Keratinocyte (primary cell): ENCODE measurements at places on chromosomes 16 and 17. TPM values are rescaled to one million over a fixed set of nuclear protein-coding genes. Genes with fewer than 3 reads are reported as not detected.

The CCL8 gene
- not detected in 3 replicates for polyA plus RNA-seq

DNA sequence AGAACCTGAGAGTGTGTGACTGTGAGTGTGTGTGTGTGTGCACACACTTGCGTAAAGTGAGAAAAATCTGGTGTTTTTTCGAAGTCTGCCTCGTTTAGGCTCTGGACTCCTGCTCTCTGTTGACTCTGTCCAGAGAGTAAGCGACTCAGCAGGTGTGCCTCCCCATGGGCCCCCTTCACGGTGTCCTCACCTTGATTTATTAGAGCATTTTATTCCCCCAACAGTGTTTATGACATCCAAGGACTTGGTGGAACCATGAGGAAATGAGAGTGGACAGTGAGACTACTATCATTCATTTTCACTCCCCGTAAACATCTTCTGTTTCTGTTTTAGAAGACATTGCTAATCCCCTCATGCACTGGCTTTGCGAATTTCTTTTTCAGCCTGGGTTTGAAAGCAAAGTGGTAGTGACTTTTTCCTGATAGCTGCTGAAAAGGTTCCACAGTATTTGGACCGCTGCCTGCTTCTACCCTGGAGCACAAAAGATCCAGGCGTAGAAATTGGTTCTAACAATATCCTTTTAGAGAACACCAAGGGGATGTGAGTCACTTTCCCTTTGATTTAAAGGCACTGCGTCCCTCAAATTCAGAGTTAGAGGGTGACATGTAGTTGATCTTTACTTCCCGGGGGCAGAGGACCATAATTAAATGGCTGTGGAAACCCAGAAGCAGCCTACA is 218.2 kb downstream of the WWOX start:
- DNase-seq: no peak

GRCh38 chr16:24228514-24228913 is 27.6 kb upstream of the CACNG3 start:
- DNase-seq: no peak

DNA sequence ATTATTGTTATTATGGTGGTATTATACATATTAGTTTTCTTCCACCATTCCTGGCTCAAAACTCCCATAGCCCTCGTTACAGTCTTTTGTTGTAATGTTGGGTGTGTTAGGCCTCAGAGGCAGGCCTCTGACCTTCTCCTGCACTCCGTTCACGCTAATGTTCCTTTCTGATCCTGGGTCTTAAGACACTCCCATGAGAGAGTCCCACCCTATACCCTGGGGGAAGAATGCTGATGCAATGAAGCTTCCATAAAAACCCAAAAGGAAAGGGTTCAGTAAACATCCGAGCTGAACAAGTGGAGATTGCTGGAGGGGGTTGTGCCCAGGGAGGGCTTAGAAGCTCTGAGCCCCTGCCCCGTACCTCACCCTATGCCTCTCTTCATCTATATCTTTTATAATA is 141.3 kb upstream of the NETO2 start:
- no peak for DNase-seq

DNA sequence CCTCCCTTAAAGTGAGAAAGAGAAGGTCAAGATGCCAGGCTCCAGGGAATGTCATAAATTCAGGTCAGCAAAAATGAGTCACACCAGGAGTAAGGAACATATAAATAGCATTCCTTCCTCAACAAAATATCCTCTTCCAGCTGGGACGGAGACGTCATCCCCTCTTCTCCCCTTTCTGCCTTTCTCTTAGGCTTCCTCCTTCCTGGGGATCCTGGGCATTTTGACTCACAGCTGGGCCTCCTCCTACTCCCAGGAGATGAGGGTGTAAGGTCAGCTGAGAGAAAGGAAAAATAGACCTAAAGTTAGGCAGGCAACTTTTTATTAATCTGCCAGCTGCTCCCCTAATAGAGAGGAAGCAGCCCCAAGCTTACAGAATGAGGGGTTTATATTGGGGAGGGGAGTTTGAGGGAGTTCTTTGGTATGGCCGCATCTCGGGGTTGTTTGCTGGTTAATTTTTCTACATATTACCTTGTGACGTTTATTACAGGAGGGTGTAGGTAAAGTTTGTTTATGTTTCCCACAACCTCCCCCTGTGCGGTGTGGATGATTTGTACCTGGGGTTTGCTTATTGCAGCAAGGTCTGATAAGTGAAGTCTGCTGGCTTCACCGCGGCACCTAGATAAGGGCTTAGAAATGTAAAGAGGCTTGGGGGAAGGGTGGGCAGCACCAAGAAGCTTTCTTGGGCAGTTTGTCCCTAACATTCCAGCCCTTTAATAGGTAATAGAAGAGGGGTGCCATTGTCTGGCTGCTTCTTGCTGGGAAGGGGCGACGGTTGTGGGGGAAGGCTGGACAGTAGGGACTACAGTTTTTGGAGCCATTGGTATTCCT is 7.1 kb upstream of the ZNF747 start:
- DNase-seq: no peak

- DNase-seq: no peak
These were observed 19.7 kb downstream of the ADCY9 start for GRCh38 chr16:4096509-4096908.

DNA sequence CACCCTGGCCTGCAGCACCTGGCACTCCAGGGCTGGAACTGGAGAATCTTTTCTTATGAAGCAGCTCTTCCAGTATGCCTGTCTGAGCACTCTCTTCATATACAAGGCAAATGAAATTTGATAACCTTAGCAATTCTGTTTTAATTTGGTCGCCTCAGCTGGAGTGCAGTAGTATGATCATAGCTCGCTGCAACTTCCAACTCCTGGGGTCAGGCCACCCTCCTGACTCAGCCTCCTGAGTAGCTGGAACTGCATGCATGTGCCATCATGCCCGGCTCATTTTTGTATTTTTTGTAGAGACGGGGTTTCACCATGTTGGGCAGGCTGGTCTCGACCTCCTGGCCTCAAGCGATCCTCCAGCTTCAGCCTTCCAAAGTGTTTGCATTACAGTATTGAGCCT is 140.8 kb upstream of the CHMP6 start:
- no peak for DNase-seq

DNA sequence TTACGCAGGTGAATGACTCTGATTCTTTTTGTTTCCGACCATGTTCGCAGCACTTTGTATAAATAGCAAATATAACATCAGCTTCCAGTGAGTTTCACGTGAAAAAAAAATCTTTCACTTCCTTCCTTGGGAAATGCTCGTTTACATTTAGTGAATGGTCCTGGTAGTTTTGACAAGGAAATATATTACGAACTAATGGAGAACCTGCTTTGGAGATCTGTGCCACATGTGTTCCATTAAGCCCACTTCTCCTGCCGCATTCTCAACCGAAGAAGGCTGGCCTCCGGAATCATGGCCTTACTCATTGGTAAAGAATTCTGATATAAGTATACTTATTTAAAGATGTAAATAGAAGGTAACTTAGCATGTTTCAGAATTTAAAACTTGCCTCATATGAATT is 3.6 kb downstream of the CRAMP1 start:
- no peak for DNase-seq

- no peak for DNase-seq
These were observed 10.8 kb downstream of the ARSG start for GRCh38 chr17:68302066-68302564.

The CHST4 gene
- polyA plus RNA-seq: 0.14 TPM in 3 replicates

DNA sequence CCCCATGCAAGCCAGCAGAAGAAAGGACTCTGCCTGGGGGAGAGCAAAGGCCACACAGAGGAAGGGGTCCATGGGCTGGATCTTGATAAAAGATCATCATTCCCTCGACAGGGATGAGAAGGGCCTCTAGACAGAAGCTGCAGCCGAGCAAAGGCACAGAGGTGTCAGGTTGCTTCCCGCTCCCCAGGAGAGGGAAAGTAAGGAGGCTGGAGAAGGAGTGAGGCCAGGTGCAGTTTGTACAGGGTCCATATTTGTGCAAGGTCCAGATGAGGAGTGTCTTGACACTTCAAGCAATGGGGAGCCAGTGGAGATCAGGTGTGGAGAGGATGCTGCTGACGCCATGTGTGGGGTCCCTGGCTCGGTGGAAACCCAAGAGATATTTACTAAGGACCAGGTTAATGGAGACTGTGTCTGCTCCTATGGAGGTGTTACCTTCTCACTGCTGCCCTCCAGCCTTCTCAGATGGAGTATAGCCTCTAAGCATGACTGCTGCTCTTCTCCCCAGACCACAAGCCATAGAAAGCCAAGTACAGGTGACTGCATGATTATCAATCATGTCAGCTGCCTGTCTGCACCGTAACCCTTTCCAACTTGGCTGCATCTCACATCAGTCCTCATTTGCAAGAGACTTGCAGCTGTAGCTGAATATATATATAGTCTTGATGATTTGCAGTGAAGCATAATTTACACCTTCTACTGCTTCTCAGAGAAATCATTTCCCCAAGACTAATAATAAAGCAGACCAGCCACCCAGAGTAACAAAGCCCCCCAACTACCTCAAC is 21.1 kb downstream of the GAS7 start:
- DNase-seq: no peak

The SDK2 gene
- 1.8 to 4.5 TPM (median 2.8 TPM) in 3 replicates for polyA plus RNA-seq

The KRTAP16-1 gene
- polyA plus RNA-seq: not detected in 3 replicates

- no peak for DNase-seq
These were observed 30.1 kb downstream of the VPS35 start for GRCh38 chr16:46658925-46659324.

DNA sequence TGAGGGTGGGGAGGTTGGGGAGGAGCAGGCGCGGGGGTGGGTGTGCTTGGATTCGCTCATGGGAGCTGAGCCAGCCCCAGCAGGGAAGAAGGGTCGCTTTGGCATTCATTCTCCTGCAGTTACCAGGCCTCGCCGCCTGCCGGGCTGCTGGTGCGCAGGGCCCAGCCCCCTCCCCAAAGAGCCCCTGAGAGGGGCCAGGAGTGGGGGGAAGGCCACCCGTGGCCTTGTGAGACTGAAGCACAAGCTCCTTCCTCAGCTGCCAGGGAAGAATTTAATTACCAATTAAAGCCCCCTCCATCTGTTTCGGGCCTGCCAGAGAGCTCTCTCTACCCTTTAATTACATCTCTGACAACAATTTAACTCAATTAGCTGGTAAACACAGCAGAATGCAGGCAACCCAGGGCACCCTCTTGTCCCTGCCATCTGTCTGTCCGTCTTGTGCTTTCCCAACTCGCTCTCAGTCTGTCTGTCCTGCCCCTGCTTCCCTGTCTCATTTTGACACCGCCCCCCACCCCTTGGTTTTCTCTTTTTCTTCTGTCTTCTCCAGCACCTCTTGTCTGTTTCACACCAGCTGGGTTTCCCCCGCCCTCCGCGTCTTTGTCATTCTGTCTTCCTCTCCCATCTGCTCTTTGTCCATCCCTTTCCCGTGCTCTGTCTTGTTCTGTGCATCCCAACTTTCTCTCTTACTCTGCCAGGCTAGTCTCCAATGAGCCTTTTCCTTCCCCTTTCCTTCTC is 32.7 kb downstream of the CDK5RAP3 start:
- DNase-seq: no peak

- DNase-seq: no peak
These were observed 14.6 kb downstream of the CALB2 start for GRCh38 chr16:71373073-71373472.

DNA sequence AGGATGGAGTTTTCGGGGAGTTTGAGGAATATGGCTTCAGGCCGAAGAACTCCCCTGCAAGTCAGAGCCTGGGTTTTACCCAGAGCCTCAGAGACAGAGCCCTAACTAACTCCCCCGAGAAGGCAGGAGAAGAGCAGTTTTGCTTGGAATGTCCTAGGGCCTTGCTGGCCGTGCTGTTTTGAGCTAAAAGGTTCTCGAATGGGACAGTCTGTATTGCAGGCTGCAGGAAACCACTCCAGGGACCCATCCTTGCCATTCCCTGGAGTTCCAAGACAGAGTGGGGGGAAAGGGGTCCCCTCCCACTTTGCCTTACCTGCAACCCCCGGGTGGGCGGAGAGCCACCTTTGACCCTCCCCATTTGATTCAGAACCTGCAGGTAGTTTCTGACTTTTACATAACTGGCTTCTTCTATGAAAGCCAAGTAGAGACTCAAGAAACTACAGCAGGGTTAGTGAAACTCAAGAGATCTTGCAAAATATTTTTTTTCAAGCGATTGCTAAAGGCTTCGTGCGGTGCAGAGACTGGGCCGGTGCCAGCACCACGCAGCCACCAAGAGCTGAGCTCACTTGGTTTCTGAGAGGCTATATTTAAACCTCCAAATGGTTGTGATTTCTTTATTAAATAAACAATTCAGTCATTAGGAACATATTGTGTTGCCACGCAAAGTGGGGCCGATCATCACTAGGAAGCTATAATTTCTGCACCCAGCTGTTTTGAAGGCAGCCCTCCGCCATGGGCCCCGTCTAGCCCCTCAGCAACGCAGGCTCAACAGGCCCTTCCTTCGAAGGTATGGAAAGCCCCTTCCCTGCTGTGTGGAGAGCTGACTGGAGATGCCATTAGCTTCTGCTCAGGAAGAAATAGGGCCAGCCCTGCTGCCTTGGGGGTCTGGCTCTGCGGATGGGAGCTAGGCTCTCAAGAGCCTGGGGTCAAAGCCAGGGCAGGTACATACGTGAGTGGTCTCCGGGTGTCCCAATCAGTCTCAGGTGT is 223.0 kb downstream of the NTN1 start:
- no peak for DNase-seq

The MFSD11 gene
- 14.6 to 17.6 TPM (median 15.2 TPM) in 3 replicates for polyA plus RNA-seq
